NCI-H1105 treated with DMSO at 0.1 percent for 48 hours (cell line): ENCODE measurements at places on chromosomes 3 and 15.

DNA sequence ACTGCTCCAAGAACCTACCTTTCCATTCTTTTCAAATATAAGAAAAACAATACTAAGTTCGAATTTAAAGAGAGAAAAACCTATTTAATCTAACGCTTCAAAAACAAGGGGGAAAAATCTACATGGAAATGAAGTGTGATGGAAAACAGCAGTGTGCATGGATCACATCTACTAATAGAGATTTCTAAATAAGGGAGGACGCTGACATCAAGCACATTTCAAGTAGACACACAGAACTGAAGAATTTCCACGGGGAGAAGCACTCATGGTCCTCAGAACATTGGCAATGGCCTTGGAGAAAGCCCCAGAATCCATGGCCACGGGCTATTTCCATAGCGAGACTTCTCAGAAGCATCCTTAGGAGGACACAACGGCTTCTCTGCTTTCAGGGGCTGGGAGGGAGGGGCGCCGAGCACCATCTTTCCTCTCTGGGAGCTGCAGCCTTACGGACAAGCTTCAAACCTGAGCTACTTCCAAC is 1.0 kb downstream of the TASOR start:
- DNase-seq = no peak

GRCh38 chr3:162338514-162338913 is 841.9 kb downstream of the OTOL1 start:
- no peak for DNase-seq

GRCh38 chr3:154123906-154124305 is 2.7 kb downstream of the ARHGEF26 start:
- no peak for DNase-seq

- DNase-seq = peak; percentile 99
Observed at GRCh38 chr15:99250857-99251841, at the start of gene LRRC28. Gene LRRC28 (plus strand): TSS chr15:99251481. CDS start chr15:99255958, 4,477 bp downstream.

DNA sequence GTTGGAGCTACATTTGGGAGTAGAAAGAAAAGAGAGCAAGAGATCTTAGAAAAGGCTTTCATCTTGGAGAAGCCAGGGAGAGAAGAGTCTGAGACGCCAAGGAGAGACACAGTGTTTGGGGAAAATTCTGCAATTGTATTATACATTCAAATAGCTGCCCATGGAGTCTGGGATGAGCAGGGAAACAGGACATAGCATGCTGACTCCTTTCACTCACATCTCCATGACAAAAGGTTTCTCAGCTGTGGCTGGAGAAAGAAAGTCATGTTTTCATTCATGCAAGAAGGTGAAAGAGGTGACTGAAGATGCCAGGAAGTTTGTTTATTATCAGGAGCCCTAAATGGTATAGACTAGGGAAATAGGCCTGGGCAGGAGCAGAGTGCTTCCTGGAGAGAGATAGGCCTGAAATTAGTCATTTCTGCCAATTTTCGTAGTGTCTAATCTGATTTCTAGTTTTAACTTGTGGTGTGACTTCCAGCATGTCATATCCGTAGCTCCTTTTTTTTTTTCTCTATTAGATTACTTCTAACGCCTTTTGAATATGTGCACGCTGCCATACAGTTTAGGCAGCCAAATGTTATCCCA is 34.1 kb downstream of the ACP3 start:
- no peak for DNase-seq

DNA sequence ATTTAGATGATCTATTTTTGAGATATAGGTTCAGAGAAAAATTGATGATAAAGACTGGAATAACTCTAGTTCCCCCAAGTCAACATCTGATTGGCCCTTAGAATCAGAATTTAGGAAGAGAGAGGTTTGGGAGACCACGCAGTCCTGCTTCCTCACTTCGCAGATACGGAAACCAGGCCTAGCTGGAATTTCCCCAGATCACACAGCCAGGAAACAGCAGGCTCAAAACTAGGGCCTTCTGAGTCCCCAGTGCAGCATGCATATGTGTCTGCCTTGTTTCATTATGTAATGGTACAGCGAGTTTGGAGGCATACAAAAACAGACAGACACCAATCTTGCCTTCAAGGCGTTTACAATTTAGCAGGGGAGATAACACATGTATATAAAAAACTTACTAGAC is 177.1 kb upstream of the ICE2 start:
- DNase-seq = no peak
